ENCODE measurements at places on chromosomes 5 and 9.

DNA sequence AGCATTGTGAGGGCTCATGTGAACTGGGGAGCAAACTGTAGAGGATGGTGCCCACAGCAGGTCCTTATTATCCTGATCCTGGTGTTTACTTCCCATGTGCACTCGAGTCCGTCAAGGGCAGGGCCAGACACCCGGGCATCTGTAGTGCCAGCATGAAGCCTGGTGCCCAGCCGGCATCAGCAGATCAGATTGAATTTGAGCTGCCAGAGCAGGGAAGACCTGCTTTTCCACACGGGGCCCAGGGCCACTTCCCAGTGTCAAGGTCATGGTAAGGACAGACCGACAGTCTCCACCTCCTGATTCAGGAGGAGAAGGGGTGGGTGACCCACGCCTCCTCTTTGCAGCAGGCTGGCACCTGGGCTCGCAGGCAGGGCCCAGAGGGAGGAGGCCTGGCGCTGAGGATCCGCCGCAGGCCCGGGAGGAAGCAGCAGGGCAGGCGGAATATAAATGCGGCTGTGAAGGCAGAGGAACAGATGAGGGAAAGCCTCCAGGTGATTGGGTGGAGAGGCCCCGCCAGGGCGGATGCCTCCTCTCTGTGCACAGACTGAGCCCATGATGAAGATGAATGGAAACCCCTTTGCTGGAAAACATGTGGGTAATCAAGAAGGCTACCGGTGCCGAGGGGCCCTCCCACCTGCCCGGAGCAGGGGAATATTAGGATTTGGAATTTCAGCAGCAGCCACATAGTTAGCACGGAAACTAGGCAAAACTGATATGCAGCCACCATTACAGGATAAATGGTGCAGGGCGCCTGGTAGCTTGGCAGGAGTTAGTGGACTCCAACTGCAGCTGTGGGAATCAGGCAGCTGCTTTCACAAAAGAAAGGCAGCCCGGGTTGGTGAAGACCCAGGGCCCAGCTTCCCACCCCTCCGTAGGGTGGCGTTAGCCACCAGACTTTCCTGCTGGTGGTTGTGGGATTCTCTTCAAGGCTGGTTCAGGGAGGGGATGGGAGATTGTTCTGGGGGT, 114.9 kb downstream of the GAPVD1 start:
- no peak for DNase-seq

DNA sequence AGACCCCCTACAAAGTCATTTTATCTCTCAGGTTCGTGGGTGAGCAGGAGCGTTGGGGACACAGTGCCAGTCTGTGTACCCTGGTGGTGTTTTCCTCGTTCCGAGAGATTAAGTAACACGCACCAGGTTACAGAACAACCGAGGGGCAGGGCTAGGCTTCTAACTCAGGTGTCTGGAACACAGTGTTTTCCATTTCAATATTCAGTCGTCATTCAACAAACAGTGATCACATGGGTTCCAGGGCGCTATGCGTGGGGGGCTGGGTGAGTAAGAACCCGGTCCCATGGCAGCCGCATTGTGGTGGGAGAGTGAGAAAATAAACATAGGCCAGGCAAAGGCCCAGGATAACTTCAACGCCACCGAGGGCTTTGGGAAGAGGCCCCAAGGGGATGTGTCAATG, 55.9 kb upstream of the RNU6ATAC start:
- no peak for DNase-seq

- DNase-seq, result no peak
Observed at GRCh38 chr9:132978451-132979131, at the start of gene GFI1B. TSS of gene GFI1B (plus strand) at chr9:132978694. CDS start at chr9:132986679, 7,985 bp downstream.

DNA sequence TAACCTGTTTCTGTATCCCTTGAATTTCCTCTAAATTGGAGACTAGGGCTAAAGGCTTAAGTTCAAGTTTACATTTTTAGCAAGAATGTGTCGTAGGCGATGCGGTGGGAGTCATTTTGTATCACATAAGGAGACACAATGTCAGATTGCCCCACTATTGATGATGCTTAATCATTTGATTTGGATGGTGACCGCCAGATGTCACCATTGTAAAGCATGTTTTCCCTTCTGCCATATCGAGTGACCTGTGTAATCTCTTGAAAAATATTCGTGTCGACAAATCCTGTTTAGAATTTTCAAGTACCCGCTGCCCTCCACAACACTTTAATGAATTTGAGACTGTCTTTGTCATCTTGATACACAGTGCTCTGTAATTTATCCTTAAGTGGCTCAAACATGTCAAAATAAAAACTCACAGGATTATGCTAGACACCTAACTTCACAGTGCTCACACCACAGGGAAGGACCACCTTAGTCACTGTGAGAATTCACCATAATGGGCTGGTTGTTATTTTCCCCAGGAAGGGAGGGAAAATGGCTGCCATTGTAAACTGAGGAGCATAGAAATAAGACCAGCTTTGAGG, 34.5 kb upstream of the SLC46A2 start:
- no peak for DNase-seq

- no peak for DNase-seq
Observed at GRCh38 chr5:59678943-59679342, 214.6 kb downstream of the PDE4D start.

- DNase-seq, result no peak
Observed at GRCh38 chr5:112529525-112529924, 110.4 kb upstream of the EPB41L4A start.

GRCh38 chr5:35781181-35781790, 75.4 kb upstream of the IL7R start:
- DNase-seq, result no peak

DNA sequence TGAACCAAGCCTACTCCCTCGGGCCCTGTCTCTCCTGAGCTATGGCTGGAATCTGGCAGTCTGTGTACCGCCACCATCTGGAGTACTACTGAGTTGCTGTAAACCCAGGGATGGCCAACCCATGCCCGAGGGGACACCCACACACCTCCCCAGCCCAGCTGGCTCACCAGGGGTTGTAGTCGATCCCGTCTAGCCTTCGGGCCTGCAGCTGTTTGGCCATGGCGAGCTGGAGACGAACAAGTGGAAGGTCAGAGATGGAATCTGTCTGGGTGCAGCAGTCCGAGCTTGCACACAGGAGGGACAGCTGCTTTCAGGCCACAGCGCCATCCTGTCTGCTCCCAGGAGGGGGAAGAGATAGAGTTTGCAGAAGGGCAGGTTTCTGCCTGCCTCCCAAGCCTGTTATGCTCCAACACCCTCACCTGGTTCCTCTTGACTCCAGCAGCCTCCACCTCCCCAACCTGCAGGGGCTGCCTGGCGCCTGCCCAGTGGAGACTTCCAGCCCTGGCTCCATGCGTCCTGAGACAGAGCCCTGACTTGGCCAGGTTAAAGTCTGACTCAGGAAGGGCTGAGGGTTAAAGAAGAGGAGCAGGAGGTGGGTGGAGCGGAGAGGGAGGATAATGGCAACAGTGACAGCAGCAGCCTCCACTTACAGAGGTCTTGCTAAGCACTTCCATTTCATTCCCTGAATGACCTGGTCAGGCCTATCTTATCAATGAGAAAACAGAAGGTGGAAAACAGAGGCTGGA, 15.8 kb upstream of the SPOUT1 start:
- DNase-seq, result no peak

GRCh38 chr9:121884057-121884541, 209.0 kb downstream of the TTLL11 start:
- DNase-seq, result no peak

DNA sequence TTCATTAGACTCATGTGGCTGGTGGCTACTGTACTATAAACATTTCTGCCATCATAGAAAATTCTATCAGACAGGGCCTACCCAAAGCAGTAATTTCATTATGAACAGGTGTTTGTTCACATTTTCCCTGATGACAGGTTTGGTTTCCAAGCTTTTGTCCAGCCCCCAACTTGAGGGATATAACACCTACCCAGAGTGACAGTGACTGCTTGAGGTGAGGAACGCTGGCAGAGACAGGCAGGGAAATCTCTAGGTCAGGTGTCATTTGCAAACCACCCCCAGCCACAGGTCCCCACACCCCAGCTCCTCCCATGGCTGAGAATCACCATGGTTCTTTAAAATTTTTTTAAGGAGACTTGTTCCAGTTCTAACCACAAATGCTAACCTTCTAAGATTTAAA, 25.5 kb downstream of the GOLM1 start:
- DNase-seq, result no peak

GRCh38 chr9:120941046-120941770, 14.6 kb upstream of the TRAF1 start:
- DNase-seq, result no peak

GRCh38 chr5:14660833-14661232, 3.7 kb upstream of the OTULIN start:
- no peak for DNase-seq

- DNase-seq, result no peak
Observed at GRCh38 chr5:96090215-96090614, 128.6 kb upstream of the ELL2 start.

- DNase-seq, result no peak
Observed at GRCh38 chr5:110751902-110752762, 13.3 kb downstream of the SLC25A46 start.

DNA sequence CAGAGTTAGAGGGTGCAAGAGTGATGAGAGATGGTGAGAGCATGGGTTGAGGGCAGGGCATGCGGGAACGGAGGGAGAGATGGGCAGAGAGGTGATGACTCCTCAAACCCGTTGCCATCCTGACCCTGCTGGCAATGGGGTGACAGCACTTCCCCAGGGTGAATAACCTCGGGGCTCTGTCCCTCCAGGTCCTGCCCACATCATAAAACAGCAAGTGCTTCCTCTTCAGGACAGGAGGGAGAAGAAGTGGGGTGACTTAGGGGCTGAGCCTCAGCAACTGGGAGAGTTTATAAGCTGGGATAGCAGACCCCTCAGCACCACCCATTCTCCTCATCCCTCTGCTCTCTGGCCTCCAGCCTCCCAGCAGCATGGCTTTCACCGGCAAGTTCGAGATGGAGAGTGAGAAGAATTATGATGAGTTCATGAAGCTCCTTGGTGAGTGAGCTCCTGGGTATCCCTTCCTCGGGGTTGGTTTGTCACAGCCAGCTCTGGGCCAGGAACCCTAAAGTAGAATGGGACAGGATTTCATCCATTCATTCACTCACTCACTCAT, at the start of gene FABP6:
Gene FABP6 (plus strand): TSS at position 317 of the 553 bp plus-strand sequence. CDS start 52 bp downstream, at position 369.
- DNase-seq, result no peak

GRCh38 chr5:53089481-53089991, 20.0 kb downstream of the MOCS2 start:
- no peak for DNase-seq
